A673 (cell line): ENCODE measurements at places on chromosomes 5 and 9. TPM values are rescaled to one million over a fixed set of nuclear protein-coding genes. Genes with fewer than 3 reads are reported as not detected.

NTNG2 gene
- total RNA-seq: 1.5 and 3.0 TPM in 2 replicates

GABBR2 gene
- total RNA-seq: not detected in 2 replicates

FBXW11 gene
- total RNA-seq: 34.9 and 40.2 TPM in 2 replicates

PPP3R2 gene
- total RNA-seq: not detected in 2 replicates

DEPDC1B gene
- 32.8 and 34.9 TPM in 2 replicates for total RNA-seq

PHF24 gene
- 0.11 and 0.13 TPM in 2 replicates for total RNA-seq

TEX48 gene
- total RNA-seq: not detected in 2 replicates

PTGES gene
- total RNA-seq: 0.80 and 1.4 TPM in 2 replicates

GRCh38 chr5:158127536-158127935 is 268.6 kb upstream of the CLINT1 start:
- DNase-seq: no peak

GRCh38 chr5:127089191-127089590 is 15.9 kb upstream of the C5orf63 start:
- no peak for DNase-seq

- DNase-seq: peak; percentile 61
Measured at GRCh38 chr9:79471580-79472543, 99.9 kb upstream of the TLE4 start.

DNA sequence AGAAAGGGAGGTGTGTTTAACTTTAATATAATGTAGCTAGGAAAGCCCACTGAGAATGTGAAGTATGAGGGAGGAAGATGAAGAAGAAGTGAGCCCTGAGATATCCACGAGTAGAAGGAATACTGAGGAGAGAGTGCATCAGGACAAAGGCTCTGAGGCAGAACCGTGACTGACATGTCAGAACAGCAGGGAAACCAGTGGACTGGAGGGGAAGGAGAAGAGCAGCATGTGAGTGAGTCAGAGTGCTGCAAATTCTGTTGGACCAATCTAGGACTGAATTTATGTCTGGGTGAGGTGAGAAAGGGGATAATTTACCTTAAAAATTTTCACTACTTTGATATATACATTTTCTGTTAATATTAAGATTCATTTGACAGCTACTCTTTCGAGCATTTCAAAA is 110.3 kb downstream of the ST8SIA4 start:
- no peak for DNase-seq

DNA sequence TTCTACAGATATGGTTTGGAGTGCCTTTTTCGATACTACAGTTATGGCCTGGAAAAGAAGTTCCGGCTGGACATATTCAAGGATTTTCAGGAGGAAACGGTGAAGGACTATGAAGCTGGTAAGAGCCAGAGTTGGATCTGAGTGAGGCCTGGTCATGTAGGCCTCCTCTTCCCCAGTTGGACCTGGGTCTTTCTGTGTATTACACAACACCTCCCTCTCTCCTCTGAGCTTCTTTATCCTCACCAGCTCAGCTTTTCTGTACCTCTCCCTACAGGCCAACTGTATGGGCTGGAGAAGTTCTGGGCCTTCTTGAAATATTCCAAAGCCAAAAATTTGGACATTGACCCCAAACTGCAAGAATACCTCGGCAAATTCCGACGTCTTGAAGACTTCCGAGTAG is 39.2 kb downstream of the FAXDC2 start:
- no peak for DNase-seq

DNA sequence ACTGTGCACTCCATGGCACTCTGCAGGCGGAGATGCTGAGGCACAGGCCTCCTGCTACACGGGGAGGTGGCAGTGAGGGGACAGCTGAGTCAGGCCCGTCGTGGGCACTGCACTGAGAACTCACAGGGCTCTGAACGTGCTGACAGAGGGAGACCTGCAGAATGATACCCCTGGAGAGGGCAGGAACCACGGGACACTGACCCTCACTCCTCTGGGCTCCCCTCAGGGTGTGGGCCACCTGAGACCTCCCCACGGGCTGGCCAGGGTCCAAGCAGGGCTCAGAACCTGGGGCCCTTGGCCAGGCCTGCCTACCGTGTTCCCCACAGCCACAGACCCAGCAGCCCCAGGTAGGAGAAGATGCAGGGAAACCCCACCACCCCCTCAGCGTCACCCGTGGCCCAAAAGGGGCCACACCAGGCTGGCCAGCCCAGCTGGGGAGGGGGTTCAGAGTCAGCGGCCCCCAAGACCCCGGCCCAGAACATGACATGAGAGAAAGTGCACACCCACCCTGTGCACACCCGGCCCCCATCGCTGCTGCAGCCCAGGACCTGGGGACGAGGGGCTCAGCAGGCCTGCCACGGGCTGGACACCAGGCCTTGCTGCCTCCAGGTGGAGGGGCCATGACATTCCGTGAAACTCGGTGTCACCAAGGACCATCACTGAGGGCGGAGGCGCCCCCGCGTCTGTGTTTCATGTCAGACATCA is 30.9 kb downstream of the GLT6D1 start:
- DNase-seq: no peak

- peak; percentile 81 for DNase-seq
Measured at GRCh38 chr9:33884856-33885701, 68.1 kb downstream of the UBE2R2 start.

DNA sequence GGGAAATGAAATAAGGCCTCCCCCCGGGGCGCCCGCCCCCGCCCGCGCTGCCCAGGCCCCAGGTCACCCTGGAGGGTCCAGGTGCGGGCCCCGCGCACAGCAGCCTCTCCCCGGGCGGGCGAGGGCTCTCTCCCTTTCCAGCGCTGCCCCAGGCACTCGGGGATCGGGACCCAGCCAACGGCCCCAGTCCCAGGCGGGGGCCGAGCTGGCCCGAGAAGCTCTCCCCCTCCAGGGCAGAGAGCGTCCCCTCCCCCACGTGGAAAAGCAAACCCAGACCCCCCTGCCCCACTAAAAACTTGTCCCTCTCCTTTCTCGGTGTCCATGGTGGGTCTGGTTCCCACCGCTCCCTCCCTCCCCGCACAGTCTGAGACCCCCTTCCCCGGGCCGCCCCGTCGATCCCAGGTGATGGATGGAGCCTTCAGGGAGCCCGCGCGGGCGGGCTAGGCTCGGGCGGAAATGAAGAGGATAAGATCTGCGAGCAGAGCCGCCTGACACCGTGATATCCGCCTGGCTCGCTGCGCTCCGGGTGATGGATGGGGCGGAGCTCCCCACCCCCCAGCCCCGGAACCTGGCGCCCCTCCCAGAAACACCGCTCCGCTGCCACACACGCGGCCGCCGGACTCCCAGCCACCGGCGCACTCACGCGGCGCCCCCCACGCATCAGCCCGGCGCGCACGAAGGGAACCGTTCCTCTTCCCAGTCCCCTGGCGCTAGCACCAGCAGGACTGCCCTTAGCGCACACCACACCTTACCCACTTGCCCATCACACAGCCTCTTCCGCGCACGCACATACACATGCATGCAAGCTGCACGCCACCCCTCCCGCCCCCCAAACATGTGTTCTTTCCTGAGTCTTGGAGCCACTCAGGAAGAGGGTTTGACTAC is 81.7 kb upstream of the ZBTB43 start:
- peak; percentile 57 for DNase-seq

DNA sequence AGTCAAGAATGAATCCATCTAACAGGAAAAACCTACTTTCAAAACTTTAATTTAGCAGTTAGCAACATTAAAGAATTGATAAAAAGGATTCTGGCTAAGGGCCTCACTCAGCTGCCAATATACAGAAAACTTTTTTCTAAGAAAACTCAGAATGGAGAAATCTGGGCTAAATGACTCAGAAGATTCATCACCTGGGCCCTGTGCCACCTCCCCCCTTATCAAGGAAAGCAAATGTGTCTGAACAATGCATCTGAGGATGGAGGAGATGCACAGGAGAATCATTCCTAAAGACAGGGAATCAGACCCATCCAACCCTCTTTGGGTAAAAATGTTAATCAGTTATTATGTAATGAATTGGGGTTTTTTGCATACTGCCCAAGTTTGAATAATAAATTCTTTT is 592.0 kb upstream of the DMAC1 start:
- DNase-seq: no peak

DNA sequence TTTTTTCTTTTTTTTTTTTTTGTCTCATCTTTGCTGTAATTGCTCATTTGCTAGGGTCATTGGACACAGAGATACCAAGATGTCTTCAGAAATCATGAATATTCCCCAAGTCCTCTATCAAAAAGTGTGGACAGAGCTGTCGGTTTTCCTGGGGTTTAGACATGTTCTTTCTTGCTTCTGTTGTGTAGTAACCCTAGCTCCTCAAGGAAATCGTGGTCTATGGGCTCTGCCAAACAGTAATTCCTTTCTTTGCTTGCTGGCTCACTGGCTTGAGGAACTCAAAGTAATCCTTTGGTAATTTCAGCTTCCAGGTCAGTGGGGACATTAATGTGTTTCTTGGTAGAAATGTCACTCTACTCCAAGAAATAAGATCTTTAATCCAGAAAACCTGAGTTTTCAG is 101.7 kb downstream of the TMC1 start:
- DNase-seq: no peak

GRCh38 chr5:115850744-115851416 is 9.1 kb downstream of the AP3S1 start:
- no peak for DNase-seq

DNA sequence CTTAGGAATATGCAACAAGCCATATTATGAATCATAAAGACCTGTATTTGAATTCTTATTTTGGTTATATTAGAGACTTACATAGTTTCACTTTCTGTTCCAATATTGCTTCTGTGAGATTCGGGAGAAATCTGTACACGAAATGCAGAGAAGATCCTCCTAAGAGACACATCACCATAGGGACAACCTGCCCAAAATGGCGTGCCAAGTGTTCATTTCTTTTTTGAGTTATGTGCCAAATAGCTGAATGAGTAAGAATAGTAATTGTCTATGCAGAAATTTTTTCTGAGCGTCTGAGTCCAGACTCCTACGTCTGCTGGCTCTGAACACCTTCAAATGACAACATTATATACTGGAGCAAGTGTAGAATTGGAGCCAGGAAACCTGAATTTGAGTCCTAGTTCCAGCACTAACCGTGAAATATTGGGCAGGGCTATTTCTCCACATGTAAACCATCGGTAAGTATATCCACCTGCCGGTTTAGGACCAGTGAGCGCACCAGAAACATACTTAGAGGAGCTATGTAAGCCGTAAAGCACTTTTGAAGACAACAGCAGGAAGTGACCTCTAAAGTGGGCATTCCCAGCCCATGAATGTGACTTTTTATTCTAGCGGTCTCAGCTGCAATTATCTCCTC is 163.9 kb upstream of the DMRT1 start:
- DNase-seq: no peak
